ENCODE measurements at places on chromosomes 7 and 10.

DNA sequence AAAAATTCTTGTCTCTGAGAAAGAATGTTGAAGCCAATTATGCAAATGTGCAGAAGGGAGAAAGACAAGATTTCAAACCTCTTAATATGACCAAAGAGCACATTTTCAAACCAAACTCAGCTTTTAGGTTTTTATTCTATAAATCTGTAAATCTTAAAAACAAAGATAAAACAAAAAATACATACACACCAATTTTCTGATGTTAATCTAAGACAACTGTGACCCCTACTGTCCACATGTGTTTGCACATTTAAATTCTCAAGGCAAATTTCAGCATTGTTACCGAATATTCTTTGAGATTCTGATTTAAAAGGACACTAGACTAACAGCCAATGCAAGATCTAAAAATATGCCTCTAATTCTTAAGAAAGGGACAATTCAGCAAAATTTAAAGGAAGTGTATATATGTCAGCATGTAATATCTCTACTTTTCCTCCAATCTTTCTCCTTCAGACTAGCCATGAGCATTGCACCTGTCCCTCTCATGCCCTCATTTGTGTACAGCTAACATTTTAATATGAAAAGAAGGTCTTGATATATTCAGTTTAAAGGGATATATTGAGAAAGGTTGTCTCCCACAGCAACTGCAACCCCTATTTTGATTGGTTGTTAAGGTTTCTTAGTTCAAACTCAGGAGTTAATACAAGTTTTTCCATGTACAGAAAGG, 417.9 kb downstream of the IPMK start:
- DNase-seq, result no peak

DNA sequence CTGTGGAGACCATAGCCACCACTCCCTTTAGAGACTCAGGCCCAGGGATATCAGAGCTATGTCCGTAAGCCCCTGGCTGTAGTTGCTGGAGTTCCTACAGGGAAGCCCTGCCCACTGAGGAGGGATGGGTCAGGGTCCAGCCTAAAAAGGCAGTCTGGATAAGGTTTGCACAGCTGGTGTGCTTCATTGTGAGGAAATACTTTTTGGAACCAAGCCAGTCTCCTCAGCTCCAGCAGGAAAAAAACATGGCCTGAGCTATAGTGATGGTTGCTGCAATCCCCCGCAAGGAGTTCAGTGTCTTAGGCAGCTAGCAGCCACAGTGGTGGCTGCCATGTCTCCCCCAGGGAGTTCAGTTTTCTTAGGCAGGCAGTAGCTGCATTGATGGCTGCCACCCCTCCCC, 52.6 kb upstream of the CYP2C8 start:
- no peak for DNase-seq

DNA sequence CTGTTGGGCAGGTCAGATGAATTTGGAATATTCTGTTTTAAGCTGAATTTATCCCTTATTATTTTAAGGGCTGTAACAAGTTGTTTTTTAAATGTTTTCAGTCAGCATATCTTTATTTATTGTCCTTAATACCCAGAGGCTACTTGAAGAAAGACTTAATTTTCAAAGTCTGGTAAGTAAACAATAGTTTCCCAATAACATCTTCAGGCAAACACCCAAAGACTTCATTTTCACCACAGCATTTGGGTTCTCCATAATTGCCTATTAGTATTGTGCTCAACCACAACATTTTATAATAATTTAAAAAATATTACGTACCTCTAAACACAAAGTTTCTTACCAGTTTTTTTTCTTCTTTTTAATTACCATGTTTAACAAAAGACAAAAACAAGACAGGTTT, 60.0 kb upstream of the MKLN1 start:
- no peak for DNase-seq

DNA sequence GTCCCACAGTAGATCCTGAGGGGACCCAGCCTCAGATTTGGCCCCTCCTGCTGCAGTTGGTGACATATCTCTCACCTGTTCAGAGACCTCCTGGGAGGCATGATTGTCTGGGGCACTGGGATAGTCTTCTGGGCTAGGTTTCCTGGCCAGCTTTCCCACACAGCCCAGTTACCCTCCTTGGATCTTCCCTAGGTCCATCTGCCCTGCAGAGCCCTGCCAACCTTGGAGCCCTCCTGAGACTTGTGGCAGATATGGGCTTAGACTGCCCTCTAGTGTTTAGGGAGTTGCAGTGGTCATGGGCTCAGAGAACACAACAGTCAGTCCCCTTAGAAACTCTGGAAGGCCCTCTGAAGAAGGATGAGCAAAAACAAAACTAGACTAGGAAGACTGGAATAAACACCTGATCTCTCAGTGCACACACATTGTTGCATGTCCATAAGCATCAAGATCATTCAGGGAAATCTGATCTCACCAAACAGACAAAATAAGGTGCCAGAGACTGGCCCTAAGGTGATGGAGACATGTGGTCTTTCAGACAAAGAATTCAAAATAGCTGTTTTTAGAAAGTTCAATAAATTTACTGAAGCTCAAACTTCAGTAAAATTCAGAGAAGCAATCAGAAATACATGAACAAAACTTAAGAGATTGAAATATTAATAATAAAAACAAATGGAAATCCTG, 324.6 kb downstream of the ATRNL1 start:
- DNase-seq, result no peak

DNA sequence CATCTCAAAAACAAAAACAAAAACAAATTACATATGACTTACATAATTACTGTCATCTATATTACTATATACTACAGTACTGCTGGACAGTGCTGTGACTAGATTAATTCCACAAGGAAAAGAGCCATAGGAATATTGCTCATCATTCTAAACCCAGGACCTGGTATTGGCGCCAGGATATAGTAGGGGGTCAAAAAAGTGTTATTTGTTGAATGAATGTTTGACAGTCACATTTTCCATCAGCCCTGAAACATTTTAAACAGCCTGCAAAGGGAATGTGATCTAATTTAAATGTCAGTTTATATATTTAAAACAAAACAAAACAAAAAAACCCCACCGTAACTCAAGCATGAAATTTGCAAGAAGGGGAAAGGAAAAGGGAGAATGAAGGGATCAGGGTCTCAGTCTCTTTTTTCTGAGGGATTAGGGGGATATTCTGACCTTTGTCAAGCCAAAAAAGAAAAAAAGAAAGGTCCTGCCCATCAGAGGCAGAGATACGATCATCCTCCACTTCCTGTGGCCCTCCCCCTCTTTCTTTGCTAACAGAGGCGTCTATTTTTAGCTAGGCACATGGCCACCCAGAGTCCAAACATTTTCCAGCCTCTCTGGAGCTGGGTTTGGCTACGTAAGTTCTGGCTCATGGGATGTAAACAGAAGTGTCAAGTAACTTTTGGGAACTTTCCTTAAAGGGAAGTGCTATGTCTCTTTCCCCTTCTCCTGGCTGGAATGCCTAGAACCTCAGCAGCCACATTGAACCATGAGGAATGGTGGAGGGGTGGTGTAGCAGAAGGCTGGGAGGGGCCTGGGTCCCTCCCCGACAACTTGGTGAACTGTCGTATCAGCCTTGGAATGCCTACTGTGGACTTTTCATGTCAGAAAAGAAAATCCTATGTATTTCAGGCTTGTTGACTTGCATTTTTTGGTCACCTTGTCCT, 44.6 kb upstream of the DLG5 start:
- DNase-seq, result peak; percentile 74

DNA sequence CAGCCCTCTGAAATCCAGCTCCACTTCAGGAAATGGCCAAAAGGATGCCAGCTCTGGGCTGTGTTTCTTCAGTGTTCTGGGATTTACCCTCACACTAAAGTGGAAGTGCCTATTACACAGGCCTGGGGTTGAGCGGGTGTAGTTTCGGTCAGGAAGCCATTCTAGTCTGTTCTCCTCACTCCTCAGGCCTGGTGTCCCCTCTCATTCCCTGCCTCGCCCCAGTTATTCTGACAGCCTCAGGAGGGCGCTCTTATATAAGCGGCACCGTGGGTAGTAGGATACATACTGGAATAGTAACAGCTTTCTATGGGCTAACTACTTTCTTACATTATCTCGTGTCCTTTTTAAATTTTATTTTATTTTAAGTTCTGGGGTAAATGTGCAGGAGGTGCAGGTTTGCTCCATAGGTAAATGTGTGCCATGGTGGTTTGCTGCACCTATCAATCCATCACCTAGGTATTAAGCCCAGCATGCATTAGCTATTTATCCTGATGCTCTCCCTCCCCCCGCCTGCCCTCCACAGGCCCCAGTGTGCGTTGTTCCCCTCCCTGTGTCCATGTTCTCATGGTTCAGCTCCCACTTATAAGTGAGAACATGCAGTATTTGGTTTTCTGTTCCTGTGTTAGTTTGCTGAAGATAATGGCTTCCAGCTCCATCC, 12.2 kb upstream of the LGI1 start:
- DNase-seq, result no peak

DNA sequence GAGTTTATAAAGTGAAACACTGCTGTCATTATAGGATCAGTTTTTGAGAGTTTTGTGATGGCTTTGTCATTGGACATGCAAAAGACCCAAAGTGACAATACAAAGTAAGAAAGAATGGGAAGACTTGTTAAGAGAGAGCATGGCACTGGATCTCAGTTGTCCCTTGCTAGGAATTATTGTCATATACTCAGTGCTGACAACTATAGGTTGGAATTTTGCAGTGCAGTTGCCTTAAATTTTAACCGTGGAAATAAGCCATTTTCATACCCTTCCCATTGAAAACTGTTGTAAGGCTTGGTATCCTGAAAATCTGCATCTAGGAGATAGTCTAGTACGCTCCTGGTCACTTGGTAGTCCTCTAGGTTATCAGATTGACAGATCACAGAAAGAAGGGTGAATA, 1156.7 kb downstream of the GATA3 start:
- no peak for DNase-seq

- DNase-seq, result no peak
Observed at GRCh38 chr10:81843042-81843441, 32.0 kb upstream of the NRG3 start.

DNA sequence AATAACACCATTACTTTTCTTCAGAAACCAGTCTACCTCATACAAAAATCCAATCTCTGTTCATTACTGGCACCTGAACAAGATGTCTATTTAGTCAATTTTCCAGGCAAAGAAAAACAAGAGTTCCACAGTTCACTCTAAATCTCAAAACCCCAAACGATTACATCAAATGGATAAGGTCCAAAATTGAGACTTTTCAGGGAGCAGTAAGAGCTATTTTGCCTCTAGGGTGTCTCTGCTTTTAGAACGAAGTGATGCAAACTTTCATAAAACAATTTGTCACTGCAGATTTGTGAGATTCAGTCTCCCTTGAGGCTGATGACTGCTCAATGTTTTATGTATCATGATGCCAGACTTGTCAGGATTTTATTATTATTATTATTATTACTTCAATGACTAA, 937.0 kb upstream of the PHF14 start:
- peak; percentile 0 for DNase-seq

All from forelimb muscle (tissue), 1 donor.